Epithelial cell of prostate (primary cell): ENCODE measurements at places on chromosomes 1 and 21.
A peak's percentile ranks its signal among the peaks of the same experiment; 100 is the strongest.

GRCh38 chr1:235567812-235568503 lies 63.7 kb upstream of the B3GALNT2 start:
- DNase-seq = no peak

GRCh38 chr1:62144238-62144831 lies 50.3 kb upstream of the L1TD1 start:
- no peak for DNase-seq

GRCh38 chr1:171588230-171588629 lies 33.8 kb upstream of the MYOCOS start:
- DNase-seq = no peak

DNA sequence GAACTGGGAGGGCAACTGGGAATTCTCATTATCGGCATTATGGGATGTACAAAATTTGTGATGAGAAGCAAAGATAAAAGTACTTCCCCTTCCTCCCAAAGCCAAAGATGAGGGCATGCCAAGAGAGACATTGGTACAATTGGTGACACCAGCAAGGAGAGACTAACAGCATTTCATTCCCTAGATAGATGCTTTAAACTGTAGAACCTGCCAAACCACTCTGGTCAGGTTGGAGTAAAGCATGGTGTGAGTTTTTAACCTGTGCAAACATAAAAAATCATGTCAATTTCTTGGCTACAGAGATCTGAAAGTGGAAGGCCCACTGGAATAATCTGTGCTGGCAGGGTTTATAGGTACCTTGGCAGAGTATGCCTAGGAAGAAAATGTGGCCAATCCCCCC lies 19.4 kb downstream of the CTXND2 start:
- no peak for DNase-seq

DNA sequence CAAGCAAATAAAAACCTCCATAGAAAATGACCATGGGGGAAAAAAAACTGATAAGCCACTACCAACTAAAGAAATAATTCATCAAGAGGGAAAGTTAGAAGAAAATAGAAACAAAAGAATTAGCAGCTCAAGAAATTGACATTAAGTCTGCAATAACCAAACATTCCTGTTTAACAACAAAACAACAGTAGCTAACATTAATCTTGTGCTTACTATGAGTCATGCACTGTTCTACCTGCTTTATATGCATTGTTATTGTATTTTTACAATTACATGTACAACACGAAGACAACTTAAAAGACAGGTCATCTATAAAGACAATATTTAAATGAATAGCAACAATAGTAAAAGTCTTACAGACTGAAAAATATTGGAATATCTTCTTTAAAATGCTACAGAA lies 34.4 kb upstream of the LRRC7 start:
- no peak for DNase-seq

DNA sequence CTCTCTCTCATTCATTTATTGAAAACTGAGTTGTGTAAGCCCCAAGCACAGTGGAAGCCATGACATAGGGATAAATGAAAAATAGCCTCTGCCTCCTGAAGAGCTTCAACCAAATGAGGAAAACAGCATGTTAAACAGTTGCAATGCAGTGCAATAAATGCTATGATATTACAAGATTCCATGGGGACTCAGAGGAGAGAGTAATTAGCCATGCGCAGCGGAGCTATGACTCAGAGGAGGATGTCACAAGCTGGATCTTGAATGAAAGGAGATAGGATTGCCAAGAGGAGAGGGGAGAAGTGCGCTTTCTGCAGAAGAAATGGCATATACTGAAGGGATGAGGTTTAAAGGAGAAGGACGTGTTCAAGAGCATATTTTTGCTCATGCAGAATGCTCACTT lies 231.3 kb upstream of the PLXNA2 start:
- no peak for DNase-seq

DNA sequence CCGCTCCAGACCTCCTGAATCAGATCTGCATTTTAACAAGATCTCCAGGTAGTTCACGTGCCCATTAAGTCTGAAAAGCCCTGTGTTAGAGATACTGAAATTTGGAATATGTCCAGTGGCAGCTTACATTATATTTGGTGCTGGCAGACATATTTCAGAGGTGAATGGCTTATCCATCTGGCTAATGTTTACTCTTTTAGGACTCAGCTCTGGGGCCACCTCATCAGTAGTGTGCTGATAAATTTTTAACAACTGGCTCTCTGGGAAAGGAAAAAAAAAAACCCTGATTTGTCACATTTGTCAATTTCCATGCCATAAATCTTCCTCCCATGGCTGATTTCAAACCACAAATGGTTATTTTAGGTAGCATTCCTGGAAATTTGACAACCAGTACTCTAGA lies 25.3 kb upstream of the SYT6 start:
- no peak for DNase-seq

DNA sequence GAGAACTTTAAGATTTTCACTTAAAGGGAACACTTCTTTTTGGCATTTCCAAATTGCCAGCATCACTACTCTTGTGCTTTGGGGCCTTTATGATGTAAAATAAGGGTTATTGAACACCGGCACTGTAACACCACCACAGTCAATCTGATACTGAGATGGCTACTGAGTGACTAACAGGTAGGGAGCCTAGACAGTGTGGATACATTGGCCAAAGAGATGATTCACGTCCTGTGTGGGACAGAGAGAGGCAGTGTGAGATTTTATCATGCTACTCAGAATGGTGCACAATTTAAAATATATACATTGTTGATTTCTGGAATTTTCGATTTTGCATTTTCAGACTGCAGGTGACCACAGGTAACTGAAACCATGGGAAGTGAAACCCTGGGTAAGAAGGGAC lies 261.6 kb downstream of the SPATA17 start:
- DNase-seq = no peak

DNA sequence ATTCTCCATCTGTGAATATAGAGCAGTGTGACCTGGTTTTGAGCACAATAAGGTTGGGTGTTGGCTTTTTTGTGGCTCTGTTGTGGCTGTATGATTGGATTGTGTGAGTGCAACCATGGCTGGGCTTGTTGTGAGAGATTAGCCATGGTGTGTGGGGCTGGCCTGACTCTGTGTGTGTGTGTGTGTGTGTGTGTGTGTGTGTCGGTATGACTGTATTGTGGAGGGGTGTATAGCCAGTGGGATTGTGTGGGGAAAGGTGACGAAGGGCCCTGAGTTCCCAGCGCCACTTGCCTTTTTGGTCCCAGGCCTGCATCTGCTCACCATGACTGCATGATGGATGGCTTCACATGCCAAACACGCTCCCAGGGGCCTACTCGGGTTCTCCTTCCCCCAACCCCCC lies 5.9 kb upstream of the SLC6A9 start:
- no peak for DNase-seq

- DNase-seq = no peak
Observed at GRCh38 chr1:79530476-79530875, 523.9 kb upstream of the ADGRL4 start.

DNA sequence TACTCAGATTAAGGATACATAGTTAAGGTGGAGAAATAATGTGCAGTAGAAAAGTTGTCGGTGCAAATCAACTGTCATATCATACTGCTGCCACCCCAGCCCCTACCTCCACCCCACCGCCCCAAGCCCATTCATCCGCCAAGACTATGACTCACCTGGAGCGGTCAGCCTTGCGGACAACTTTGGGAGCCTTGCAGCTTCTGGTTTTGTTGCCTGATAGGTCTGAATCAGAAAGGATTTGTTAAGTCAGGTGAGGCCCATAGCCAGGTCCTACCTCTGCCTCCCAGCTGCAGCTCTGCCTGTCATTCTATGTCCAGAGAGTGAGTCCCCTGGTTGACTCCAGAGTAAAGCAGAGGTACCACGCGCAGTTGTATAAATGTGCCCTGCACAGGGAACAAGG lies 12.6 kb downstream of the C1orf162 start:
- no peak for DNase-seq

- DNase-seq = no peak
Observed at GRCh38 chr1:11648039-11648438, 6.2 kb downstream of the FBXO2 start.

DNA sequence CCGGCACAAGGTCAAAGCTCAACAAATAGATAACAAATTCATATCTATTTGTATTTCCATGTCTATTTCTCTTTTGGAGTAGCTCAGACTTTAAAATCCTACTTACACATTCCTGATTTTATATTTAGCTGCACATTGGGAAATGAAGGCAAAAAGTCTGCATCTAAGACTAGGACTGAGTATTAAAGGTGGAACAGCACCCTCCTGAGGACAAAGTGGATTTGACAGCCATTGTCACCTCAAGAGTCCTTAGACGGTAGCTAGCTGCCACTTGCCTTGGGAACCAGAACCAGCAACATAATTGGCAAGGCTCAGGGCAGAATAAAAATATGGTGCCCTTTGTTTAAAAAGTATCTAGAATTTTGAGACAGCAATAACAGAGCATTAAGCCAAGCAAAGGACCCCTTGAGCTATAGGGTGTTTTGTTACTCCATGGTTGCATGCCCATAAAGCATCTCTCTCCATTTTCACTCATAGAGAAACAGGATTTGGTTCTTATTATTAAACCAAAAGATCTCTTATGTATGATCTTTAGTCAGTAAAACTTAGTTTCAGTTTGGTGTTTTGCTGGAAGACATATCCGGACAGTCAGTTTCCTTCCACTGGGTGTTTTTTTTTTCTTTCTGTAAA lies 30.0 kb upstream of the SGIP1 start:
- peak; percentile 8 for DNase-seq

- no peak for DNase-seq
Observed at GRCh38 chr1:36279110-36279788, 26.9 kb upstream of the SH3D21 start.

- no peak for DNase-seq
Observed at GRCh38 chr1:76868916-76869315, 1.6 kb downstream of the ST6GALNAC5 start.

DNA sequence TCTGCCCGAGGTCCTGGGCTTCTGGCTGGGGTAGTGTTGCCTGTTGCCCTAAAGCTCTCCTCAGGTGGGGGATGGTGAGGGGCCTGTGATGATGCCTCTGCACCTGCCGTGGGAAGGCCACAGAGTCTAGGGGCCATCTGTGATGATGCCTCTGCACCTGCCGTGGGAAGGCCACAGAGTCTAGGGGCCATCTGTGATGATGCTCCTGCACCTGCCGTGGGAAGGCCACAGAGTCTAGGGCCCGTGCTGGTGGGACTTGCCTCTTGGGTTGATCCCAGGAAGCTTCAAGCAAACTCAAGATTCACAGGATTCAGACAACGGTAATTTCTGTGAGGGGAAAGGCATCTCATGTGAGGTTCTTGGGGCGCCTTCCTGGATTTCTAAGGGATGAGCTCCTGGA lies 17.3 kb downstream of the SPSB1 start:
- DNase-seq = no peak

- no peak for DNase-seq
Observed at GRCh38 chr1:13528320-13528719, 14.5 kb upstream of the LRRC38 start.

GRCh38 chr1:174743654-174744561 lies 255.8 kb upstream of the CACYBP start:
- DNase-seq = no peak

- no peak for DNase-seq
Observed at GRCh38 chr1:1847061-1847850, 43.6 kb downstream of the GNB1 start.

- DNase-seq = no peak
Observed at GRCh38 chr21:44443291-44443890, 11.9 kb upstream of the LRRC3 start.

- DNase-seq = no peak
Observed at GRCh38 chr1:20198918-20199317, 12.6 kb upstream of the PLA2G2C start.

DNA sequence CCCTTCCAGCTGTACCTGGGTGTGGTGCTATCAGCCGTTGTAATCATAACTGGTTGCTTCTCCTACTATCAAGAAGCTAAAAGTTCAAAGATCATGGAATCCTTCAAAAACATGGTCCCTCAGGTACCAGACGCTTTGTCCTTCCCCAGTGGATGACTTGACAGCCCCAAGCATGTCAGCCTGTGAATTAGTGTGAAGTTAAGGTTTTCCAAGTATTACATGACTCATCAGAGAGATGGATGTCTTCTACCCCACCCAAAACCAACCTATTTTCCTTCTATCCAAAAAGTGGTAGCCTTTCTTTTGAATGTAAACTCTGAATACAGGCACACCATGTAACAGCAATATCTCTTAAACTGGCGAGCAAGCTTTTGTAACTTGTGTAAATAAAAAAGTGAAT lies 15.1 kb downstream of the ATP1A1 start:
- DNase-seq = no peak

DNA sequence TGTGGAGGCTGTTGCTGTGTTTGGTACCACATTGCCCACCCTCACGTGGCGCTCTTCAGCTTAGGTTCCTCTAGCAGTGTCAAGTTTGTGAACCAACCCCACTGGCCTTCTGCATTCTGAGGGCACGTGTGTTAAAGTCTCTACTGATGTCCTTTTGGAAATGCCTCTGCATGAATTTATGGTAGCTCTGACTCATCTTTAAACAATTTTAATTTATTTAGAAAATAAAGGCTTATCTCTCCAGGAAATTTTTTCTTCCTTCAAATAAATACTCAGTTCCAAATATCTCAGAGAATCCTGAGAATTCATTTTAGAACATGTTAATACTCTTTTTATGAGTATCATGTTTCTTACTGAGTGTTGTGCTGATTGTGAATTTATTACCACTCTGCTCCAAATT lies 5.5 kb downstream of the CD1D start:
- no peak for DNase-seq

DNA sequence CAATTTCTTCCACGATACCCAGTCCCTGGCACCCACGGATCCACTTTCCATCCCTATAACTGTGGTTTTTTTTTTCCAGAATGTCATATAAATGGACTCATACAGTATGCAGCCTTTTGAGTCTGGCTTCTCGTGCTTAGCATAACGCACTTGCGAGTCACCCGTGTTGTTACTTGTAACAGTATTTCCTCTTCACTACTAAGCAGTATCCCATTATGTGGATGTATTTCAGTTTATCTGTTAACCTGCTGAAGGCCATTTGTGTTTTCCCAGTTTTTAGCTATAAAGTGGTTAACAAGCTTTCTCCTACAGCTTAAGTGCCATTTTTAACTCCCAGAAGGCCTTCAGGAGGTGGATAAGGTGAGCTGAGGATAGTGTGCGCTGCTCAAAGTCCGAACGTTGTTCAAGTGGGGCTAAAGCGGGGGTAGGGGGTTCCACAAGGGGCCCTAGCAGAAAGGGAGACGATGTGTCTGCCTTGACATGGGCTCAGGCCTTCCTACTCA lies 829 bp downstream of the ADAR start:
- no peak for DNase-seq

GRCh38 chr1:116835161-116835560 lies 74.6 kb upstream of the PTGFRN start:
- DNase-seq = no peak

- no peak for DNase-seq
Observed at GRCh38 chr1:94832931-94833585, 12.9 kb downstream of the SLC44A3 start.

DNA sequence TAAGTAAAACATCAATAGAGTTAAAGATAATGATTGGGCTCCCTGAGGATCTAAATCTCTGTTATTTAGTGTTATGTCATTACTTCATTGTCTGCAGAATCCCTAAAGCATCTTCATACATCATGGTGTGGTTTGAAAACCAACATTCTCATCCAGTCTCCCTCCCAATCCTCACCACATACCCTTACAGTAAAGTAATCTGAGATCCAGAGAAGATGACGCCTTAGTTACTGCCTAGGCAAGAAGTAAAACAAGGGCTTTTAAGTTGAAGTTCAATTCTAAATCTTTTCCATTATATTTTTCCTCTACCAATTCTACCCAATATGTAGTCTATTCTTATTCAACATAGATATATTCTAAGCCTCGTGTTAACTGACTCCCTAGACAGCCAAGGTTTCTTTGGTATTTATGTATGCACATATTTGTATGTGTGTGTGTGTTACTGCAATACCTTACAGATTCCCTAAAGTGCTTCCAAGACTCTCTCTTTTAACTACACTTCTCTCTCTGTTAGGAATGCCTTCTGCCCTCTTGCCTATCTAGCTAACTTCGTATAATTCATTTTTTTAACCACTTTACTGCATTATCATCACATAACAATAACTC lies 17.3 kb downstream of the DPH5 start:
- no peak for DNase-seq
